ENCODE measurements at places on chromosomes 2 and 18. TPM values are rescaled to one million over a fixed set of nuclear protein-coding genes. Genes with fewer than 3 reads are reported as not detected.

DNA sequence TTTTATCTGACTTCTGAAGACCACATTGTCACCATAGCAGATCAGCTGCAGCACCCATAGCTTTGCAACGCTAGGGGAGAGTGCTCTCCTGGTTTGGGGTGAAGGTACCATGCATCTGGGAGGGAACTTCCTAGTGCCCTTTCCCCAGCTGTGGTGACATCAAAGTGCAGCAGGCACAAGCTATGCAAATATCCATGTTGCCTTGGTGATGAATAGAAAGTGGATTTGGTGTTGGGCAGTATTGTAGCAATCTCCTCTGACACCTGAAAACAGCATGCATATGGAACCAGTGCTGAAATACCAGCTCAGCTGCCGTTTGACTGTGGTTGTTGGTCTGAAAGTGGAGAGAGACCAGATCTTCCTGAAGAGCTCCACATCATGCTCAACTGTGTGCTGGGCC lies 37.1 kb downstream of the BCL2L11 start:
- H3K4me3 ChIP-seq, result peak overlapping the region; percentile 41
- DNase-seq, result no peak
- H3K36me3 ChIP-seq, result peaks cover 9% of the 10 kb centered on the region

CWC22 gene
- 24.1 TPM for total RNA-seq

- no peak overlapping the region for H3K27ac ChIP-seq
- H3K36me3 ChIP-seq, result no peaks in the 10 kb centered on the region
- no peak overlapping the region for H3K4me3 ChIP-seq
Measured at GRCh38 chr2:120654381-120655134, 81.1 kb upstream of the GLI2 start.

DNA sequence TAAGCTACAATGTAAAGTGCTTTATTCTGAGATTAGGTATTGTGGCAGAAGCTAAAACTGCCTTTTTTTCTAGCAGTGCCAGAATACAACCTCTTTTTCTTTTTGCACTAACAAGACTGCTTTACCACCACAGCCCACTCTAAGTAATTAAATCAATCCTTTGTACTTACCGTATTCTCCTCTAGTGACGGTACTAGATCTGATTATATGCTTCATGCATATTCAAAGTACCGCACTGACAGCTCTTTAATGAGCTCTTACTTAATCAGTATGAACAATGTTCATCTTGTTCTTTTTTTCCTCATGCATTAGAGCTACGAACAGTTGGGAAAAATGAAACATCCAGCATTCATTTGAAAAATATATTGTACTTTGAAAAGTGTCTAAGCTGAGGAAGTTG lies 16.1 kb upstream of the OTX1 start:
- H3K4me3 ChIP-seq, result no peak overlapping the region
- no peaks in the 10 kb centered on the region for H3K4me1 ChIP-seq
- DNase-seq, result no peak
- no peaks in the 10 kb centered on the region for H3K27me3 ChIP-seq
- no peaks in the 10 kb centered on the region for H3K36me3 ChIP-seq
- H3K27ac ChIP-seq, result no peak overlapping the region

MEIS1 gene
- total RNA-seq, result 0.90 TPM
